ENCODE measurements at places on chromosomes 4 and X.

DNA sequence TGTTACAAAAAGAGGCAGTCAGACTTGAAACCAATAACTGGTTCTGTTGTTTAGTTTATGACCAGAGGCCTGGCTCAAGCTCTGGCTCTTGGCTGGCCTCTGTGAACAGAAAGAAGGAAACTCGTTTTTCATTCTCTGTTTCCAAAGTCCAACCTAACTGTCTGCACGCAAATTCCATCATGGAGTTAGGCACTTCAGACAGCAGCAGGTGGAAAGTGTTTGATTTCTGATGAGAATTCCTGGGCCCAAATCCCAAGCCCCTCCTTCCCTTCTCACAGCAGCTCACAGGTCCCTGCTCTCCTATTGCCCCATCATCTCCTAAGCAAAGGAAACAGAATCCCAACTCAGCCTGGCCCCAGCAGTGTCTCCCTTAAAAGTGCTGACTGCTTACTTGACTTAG, 42.8 kb upstream of the FGF16 start:
- DNase-seq: no peak

DNA sequence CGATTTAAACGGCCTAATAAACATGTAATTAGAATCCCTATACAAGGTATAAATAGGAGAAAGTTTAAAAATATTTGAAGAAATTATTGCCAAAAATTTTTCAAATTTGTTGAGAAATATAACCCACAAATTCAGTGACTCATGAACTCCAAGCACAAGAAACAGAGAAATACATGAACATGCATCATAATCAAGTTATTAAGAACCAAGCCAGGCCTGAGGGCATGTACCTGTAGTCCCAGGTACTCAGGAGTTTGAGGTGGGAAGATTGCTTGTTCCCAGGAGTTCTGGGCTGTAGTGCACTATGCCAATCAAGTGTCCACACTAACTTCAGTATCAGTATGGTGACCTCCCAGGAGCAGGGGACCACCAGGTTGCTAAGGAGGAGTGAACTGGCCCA, 341.9 kb downstream of the CAMK2D start:
- DNase-seq: no peak

- no peak for DNase-seq
Measured at GRCh38 chr4:185839770-185840169, 27.8 kb upstream of the SORBS2 start.

GRCh38 chrX:30822068-30822681, 66.9 kb downstream of the TAB3 start:
- no peak for DNase-seq

DNA sequence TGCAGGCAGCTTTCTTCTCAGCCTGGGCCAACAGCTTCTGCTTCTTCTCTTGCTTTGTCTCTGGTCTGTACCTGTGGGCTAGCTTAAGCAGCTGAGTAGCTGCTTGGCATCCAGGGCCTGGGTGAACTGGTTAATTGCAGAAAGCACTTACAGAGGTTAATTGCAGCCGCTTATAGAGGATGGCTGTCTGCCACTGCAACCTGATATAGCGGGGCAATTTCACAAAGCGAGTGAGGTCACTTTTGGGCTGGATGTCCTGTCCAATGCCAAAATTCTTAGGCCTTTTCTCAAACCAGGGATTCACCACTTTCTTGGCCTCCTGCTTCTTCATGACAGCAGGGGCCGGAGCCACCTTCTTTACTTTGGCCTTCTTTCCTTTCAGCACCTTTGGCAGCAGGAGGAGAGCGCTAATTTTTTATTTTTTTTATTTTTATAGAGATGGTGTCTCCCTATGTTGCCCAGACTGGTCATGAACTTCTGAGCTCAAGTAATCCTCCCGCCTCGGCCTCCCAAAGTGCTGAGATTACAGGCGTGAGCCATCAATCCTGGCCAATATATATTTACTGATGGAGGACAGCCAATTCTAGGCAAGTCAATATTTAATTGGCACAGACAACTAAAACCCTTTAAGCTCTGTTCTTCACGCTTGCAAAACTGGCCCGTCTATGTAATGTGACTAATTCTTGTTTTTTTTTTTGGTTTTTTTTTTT, 61.0 kb downstream of the ENOPH1 start:
- DNase-seq: no peak

DNA sequence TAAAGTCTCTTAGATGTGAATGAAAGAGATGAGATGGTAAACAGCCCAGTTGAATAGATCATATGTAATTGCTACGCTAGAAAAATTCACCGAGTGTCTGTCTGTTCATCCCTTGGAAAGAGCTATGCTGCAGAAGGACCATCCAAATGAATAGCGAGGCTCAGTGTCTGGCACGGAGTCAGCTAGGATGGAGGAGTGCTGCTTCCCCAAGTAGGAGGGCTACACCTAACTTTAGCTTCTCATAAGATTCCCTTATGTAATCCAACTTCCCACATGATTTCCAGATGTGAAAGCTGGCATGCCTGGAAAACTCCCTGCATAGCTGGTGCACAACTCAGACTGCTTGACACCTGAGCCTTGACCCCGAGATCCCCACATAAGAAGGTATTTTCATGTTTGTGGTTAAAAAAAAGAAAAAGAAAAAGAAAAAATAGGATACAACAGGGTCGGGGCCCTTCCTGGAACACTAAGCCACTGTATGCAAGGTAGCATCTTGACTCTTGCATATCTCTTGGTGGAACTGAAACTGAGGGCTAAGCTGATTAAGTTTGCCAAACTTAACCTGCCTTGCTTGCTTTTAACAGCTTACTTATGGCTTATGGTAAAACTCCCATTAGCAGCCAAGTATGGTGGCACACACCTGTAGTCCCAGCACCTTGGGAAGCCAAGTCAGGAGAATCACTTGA, 82.3 kb downstream of the FREM3 start:
- DNase-seq: no peak

DNA sequence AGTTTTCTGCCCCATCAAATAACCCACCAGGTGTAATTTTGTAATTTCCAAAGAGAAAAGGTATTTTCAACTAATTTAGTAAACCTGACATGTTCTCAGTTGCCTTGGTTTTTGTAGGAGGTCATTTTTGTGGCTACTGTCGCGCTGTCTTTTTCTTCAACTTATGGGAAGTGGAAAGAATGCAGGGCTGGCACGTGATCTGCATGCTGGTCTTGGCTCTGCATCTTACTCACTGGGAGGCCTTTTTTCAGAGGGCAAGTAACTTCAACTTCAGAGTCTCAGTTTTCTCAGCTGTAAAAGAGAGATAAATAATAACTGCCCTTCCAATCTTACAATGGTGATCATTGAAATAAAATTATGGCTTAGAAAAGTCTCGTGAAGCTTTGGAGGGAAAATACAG, 109.9 kb upstream of the SMIM10 start:
- DNase-seq: no peak

GRCh38 chrX:31545726-31546125, 473.9 kb upstream of the FTHL17 start:
- DNase-seq: no peak

GRCh38 chr4:149121023-149121404, 678.8 kb upstream of the NR3C2 start:
- no peak for DNase-seq

DNA sequence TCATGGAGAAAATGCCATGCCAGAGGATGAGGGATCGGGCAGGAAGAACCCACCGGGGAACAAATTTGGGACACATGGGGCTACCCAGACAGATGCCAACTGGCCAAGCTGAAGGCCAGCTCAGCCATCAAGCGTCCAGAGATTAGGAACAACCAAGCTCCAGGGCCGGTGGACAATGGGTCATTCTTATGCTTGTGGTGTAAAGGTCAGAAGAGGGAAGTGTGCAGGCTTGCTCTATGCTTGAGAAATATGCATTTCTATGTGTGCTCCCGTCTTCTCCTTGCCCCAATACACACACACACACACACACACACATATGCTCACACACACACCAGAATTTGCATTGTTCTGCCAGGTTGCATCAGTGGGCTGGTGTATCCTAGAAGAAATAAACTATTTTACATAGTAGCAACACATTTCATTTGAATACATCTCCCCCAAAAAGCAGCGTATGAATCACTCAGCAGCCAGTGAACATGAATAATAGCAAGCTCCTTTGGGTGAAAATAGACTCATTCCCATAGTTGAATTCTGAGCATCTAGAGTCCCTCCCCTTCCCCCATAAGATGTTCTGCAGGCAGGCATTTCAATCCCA, 201.9 kb upstream of the PPARGC1A start:
- no peak for DNase-seq

DNA sequence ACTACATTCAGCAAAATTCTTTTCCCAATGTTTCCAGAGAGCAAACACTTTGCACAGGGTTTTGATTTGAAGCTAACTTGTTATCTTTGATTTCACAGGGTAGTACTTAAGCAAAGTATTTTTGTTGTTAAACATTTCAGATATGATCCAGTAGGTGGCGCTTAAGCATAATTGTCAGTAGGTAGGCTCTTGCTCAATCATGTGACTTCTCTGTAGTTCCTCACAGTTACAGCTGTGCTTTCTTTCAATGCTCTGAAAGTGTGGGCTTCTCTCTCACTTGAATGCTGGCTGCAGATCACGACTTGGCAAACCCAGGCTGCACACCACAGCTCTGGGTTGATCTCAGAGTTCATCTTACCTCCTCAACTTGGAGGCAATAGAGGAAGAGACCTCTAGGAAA, 1016.5 kb downstream of the SH3BGRL start:
- DNase-seq: no peak

- no peak for DNase-seq
Measured at GRCh38 chr4:180937083-180937482, 1306.1 kb upstream of the TENM3 start.

DNA sequence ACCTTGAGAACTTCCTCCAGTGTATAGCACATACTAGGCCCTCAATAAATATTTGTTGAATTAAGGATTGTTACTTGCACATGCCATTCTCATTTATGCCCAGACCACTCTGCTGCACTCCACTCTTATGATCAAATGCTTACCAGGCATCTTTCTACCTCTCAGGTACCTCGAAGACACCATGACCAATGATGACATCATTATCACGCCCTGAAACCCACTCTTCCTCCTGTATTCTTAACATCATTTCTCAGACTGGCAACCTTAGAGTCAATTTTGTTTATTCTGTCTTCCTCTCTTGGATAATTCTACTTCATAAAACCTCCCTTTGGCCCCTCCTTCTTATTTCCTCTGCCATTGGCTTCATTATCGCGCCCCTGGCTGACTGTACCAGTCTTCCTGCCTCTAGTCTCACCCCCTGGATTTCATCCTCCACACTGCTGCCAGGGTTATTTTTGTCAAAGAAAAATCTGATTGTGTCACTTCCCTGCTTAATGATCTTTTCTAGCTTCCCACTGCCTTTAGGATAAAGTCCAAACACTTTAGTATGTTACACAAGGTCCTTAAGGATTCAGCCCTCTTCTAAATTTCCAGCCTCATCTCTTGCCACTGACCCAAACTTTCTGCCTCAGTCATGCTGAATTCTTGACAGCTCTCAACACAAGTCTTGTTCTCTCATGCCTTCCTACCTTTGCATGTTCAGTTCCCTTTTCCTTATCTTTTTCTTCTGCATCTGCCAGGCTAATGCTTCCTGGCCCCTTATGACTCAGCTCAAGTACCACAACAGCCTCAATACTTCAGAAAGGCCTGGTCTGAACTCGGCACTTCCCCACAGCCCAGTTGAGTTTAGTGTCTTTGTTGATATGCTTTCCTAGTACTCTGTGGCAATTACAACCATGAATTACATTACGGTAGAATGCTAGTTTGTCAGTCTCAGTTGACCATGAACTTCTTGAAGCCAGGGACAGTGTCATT, 45.8 kb downstream of the HDAC8 start:
- DNase-seq: no peak

Measured in stimulated activated CD8-positive, alpha-beta memory T cell treated with anti-CD3 and anti-CD28 coated beads, Interleukin-4, amount 100 ng/mL, for 1 hour (primary cell).